AG10803 (cell line): ENCODE measurements at places on chromosomes 3 and 15.

DNA sequence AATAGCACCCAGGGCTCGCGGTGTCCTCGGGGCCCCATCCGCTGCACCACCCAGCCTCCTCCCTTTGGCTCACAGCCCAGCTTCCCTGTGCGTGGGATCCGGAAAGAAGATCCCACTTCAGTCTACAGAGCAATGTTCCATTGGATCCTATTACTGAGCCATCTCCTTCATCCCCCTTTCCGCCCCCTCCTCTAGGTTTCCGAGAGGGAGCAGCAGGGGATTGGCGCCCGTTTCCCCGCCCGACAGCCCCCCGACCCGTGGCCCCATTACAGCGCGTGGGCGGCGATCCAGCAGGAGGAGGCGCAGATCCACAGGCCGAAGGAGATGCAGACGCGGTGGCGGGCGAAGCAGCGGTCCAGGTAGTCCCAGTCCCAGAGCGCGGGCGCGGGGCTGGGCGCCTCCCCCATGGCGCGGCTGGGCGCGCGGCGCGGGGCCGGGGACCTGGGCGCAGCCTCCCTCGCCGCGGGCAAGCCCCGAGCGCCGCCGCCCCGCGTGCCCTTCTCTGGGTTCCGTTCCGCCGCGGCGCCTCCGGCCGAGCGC, 340 bp downstream of the TMEM44 start:
- peak; percentile 35 for DNase-seq

DNA sequence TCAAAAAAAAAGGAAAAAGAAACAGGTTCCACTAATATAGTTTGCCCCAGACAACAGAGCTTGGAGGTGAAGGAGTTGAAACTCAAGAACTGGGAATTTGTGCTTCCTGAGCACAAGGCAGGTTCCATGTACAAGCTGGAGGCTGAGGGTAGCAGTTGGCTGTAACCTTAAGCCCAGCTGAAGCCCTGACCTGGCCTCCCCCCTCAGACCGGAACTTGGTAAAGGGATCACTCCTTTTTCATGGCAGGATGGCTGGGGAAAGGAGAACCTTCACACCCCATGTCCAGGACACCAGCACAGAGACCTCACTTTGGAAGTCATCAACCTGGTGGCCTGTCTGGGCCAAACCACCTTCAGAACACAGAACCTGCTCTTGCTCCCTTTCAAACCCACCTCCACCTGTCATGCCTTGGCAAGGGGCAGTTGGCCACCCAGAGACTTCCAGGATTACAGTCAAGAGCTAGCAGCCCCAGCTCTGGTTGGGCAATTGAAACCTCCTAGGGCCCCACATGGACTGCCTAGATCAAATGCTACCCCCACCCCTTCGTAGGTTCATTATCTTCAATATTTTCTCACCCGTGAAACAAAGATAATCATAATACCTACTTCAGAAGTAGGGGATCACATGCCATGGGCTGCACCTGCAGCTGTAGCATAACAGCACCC, 3.5 kb downstream of the RPL29 start:
- no peak for DNase-seq

DNA sequence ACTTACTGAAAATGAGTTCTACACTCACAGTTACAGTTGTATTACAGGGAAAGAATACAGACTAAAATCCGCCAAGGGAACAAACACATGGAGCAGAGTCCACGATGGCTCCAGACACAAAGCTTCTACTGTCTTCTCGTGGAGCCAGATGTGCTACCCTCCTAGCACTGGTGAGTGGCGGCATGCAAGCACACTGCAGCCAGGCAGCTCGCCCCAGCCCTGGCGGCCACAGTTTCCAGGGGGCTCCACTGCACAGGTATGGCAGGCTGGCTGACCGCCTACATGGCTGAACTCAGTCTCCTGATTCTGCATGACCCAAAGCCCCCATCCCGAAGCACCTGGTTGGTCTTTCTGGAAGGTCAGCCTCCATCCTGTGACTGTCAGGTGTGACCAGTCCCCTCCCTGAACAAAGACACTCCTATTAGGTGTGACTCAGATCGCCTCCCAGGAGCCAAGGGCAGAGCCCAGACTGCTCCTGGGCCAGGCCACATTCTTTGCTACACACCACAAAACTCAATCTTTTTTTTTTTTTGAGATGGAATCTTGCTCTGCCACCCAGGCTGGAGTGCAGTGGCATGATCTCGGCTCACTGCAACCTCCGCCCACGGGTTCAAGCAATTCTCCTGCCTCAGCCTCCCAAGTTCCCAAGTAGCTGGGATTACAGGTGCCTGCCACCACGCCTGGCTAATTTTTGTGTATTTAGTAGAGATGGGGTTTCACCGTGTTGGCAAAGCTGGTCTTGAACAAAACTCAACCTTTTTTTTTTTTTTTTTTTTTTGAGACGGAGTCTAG, 51.5 kb downstream of the CFAP92 start:
- no peak for DNase-seq

DNA sequence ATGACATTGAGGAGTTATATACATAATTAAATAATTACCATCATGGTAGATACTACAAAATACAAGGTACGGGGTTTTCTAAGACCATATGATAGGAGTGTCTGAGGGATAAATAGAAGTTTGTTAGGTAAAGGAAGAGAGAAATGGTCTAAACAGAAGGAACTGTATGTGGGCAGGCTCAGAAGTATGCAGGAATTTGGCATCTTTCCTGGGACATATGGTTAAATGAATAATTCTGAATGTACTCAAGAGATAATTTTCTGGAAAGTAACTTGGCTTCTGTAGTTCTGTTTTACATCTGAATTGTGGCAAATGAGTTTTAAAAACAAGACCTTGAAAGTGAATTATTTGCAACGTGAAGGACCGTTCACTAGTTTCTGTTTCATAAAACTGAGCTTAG, 17.5 kb downstream of the LMCD1 start:
- DNase-seq = peak; percentile 82

GRCh38 chr3:159950156-159950898, 38.3 kb upstream of the IL12A start:
- no peak for DNase-seq

DNA sequence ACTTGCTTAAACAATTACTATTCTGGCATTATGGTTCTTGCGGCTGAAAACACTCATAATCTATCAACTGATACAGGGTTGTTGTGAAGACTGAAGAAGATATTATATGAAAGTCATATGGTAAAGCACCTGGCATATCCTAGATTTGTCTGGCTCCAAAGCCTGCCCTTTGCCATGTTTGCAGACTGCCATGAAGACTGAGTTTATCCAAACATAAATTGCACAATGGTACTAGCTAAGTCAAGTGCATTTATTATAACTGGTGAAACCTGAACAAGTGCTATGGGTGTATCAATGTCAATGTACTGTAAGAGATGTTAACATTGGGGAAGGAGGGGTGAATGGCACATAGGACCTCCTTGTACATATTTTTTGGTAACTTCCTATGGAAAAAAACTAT, 87.4 kb upstream of the MEX3B start:
- no peak for DNase-seq

DNA sequence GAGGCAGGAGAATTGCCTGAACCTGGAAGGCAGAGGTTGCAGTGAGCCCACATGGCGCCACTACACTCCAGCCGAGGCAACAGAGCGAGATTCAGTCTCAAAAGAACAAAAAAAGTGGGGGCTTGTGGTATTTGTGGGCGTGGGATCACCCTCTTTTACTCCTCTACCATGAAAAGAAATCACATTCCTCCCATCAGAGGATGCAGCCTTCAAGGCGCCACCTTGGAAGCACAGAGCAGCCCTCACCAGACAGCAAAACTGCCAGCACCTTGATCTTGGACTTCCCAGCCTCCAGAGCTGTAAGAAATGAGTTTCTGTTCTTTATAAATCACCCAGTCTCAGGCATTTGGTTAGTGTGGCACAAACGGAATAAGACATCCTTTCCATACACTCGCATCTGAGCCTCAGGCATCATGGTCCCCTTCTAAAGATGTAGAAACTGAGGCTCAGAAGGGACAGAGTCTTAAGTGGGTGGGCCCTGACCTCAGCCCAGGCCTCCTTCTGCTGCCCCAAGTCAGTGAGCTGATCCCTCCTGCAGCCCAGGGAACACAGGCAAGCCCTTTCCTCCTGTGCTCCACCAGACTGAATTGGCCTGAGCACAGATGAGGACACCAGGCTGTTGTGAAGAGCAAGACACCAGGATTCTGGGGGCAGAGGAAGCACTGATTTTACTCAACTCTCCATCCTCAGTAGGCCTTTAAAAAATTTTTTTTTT, 201.7 kb upstream of the LINGO1 start:
- DNase-seq = no peak

DNA sequence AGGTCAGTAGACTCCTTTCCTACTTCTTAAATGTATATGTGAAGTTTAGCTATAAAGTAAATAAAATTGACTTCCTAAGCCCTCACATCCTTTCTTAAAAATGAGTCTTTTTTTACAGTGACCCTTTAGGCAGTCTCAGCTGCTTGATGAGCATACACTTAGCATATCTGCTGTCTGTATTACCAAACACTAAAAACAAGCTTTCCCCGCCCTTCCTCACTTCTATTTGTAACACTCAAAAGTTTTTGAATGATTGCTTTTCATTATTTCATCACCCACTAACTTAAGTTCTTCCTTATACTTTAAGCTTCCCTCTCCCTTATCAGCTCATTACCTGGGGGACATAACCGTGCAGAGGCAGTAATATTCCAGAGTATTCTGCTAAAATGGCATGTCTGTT, 89.4 kb downstream of the PLOD2 start:
- DNase-seq = no peak

- peak; percentile 82 for DNase-seq
These were observed 5.2 kb downstream of the POLR2H start for GRCh38 chr3:184366619-184367289.

DNA sequence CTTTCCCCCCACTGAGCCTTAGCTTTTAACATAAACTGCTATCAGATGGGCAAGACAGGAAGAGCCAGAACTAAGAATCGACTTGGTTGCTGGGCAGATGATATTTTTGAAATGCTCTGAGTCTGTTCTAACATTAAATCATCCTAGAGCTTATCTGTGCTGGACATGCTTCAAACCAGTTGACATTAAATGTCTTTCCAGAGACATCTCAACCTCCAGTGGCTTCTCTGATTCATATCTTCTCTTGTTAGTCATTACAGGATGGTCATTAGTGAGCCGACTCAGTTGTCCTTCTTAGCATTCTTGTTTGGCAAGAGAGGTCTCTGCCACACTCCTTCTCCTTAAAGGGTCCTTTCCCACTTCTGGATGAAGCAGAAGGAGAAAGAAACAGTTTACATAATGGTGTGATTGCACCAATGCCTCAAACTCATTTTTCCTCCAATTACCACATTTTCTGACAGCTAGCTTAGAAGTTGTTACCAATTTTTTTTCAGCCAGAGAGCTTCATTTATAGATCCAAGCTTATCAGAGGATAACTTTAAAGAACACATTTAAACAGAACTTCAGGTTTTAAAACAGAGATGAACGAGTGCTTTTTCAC, 21.7 kb upstream of the SYN2 start:
- DNase-seq = no peak

- DNase-seq = no peak
These were observed 225.1 kb downstream of the DPH6 start for GRCh38 chr15:35320911-35321310.

DNA sequence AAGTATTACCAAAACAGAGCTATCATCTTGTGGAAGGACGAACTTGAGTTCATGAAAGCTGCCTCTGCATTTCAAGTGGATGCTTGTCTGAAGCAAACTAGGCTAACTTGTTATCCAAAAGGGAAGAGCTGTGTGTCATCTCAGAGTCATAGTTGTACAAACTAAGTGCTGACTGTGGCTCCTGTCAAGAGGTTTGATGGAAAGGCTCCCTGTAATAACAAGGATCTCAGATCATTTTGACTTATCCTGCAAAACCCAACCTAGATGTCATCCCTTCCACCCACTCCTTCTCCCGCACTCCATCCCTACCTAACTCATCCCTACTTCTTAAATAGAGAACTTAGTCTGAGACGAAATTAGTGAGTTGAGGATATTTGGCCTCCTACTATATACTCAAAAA, 110.8 kb downstream of the NR2E3 start:
- no peak for DNase-seq

DNA sequence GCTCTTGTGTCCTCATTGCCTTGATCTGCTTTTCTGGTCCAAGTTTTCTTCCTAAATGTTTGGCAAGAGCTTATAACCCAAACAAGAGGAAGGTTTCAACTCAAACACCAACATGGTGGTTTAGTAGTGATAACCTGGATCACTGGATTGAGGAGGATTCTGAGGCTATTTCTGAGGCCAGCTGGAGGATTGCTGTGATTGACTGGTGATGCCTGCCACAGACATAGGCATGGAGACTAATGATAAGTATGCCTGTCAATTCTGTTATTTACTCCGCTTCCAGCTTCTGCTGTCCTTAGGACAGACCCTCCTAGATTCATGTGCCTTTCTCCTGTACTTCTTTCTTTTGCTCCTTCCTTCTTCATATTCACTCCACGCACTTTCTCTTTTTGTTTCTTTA, 150.5 kb downstream of the SHQ1 start:
- no peak for DNase-seq

- DNase-seq = peak; percentile 74
These were observed 87.2 kb downstream of the TGFBR2 start for GRCh38 chr3:30693470-30694120.

GRCh38 chr15:55106155-55106554, 90.6 kb downstream of the RSL24D1 start:
- DNase-seq = no peak

DNA sequence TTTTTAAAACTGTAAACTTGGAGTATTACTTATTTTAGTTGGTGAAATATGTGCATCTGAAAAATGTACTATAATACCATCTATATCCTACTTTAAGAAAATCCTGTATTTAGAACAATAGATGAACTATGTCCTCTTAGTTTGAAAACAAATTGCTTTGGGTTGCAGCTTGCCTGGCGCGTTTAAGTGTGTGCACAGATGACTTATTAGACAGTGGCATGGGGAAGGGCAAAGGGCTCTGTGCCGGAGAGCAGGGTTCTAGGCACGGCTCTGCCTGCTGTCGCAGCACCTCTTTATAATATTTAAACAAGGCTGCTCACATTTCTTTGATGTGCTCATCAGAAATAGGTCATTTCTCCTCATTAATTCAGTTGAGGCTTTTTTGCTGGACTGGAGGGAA, 10.0 kb downstream of the PXK start:
- DNase-seq = no peak

- DNase-seq = peak; percentile 46
These were observed 42.9 kb downstream of the TNFAIP8L3 start for GRCh38 chr15:51051776-51052175.

DNA sequence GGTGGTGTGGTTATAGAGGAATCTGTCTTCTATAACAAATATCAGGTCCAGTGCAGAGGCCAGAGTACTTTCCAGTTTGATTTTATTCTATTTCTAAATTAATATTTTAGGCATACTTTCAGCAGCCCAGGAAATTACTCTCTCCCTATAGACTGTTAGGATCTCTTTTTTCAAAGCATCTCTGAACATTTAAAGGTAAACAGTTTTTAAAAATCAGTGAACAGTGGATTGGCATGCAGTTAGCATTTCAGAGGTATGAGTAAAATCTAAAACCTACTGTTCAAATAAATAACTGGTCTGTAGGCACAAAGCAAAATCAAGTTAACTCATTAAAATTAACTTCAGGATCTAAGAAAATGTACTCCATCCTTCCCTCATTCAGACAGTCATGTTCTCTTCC, 3.0 kb downstream of the ZBED2 start:
- DNase-seq = no peak
